Neural progenitor cell (in vitro differentiated cells): ENCODE measurements at places on chromosomes 16 and 17. TPM values are rescaled to one million over a fixed set of nuclear protein-coding genes. Genes with fewer than 3 reads are reported as not detected.
A peak's percentile ranks its signal among the peaks of the same experiment; 100 is the strongest.

Gene CIBAR2
- 0.43 TPM in 1 of 2 replicates, not detected in the other for total RNA-seq

Gene OR1A1
- not detected in 2 replicates for total RNA-seq

Gene ZNF469
- 0.02 and 0.03 TPM in 2 replicates for total RNA-seq

Gene OR3A3
- not detected in 2 replicates for total RNA-seq

Gene PIRT
- not detected in 2 replicates for total RNA-seq

Gene TBC1D3I
- total RNA-seq, result 0.22 TPM in 1 of 2 replicates, not detected in the other

DNA sequence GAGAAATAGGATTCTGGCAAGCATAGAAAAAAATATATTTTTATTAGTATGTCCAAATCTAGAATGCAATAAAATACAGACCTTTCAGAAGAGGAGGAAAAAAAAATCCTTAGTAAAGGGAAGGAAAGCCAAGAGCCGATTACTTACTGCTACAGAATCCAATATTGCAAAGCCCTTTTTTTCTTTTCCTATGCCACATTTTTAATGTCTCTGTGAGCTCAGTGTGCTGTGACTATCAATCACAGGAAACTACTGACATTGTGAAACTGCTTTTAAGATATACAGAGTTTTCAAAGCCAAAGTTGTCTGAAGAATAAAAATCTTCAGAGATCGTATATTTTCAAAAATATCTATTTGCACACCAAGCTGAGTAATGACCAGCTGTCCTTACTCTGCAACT is 120.4 kb downstream of the CHD9NB start:
- H3K27ac ChIP-seq, result no peak overlapping the region
- no peaks in the 10 kb centered on the region for H3K36me3 ChIP-seq
- H3K4me1 ChIP-seq, result no peaks in the 10 kb centered on the region
- DNase-seq, result no peak
- H3K27me3 ChIP-seq, result no peaks in the 10 kb centered on the region

GRCh38 chr16:75794426-75794825 is 68.1 kb upstream of the CPHXL start:
- H3K27me3 ChIP-seq, result peaks cover 5% of the 10 kb centered on the region
- no peak for DNase-seq
- H3K36me3 ChIP-seq, result no peaks in the 10 kb centered on the region
- no peak overlapping the region for H3K27ac ChIP-seq

GRCh38 chr17:45580924-45581323 is 90.4 kb upstream of the PLEKHM1 start:
- H3K4me3 ChIP-seq, result no peak overlapping the region
- peaks cover 3% of the 10 kb centered on the region for H3K27me3 ChIP-seq
- H3K4me1 ChIP-seq, result peaks cover 22% of the 10 kb centered on the region
- no peak for DNase-seq
- no peak overlapping the region for H3K27ac ChIP-seq

DNA sequence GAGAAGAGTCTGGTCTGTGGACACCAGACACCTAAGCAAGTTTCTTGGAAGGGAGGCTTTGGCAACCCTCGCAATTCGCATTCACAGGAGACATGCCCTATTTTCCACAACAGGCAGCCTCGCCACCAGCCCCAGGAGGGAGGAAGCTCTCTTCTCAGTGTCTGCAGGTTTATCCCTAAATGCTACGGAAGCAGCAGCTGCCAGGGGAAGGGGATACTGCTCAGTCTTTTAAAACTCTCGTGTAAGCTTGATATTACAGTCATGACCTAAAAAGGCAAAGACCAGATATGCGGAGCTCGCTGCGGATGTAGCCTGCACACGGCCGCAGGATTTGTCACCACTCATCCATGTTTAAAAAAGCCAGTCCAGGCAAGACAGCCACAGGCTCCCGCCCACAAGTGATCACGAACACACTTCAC is 159.2 kb upstream of the RPH3AL start:
- no peaks in the 10 kb centered on the region for H3K4me1 ChIP-seq
- H3K27ac ChIP-seq, result no peak overlapping the region
- no peak for DNase-seq
- H3K27me3 ChIP-seq, result no peaks in the 10 kb centered on the region

- H3K4me3 ChIP-seq, result peak overlapping the region; percentile 8
- H3K36me3 ChIP-seq, result no peaks in the 10 kb centered on the region
- H3K27ac ChIP-seq, result peak overlapping the region; percentile 76
Observed at GRCh38 chr17:1999557-2000251, 25.4 kb downstream of the RTN4RL1 start.

GRCh38 chr16:3596101-3596861 is 15.1 kb downstream of the SLX4 start:
- no peak for DNase-seq
- H3K27ac ChIP-seq, result no peak overlapping the region
- no peaks in the 10 kb centered on the region for H3K4me1 ChIP-seq
- no peaks in the 10 kb centered on the region for H3K36me3 ChIP-seq
- H3K27me3 ChIP-seq, result no peaks in the 10 kb centered on the region

- H3K27ac ChIP-seq, result no peak overlapping the region
- no peaks in the 10 kb centered on the region for H3K4me1 ChIP-seq
- H3K4me3 ChIP-seq, result no peak overlapping the region
Observed at GRCh38 chr17:83156408-83156807, 77.0 kb downstream of the METRNL start.

DNA sequence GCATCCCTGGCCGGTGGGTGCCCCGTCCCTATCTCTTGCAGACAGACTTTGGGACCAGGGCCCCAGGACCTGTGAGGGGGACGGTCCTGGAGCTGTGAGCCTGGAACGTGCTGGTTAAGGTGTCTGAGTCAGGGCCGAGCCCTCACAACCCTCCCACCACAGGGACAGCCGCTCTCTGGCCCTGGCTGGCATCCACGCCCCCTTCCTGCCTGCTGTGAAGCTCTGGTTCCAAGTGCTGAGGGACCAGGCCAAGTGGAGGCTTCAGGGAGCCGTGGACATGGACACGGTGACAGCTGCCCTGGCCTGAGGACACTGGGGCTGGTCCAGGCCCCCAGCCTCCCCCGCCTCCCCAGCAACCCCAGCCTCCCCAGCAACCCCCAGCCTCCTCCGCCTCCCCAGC is 6.6 kb downstream of the TSR3 start:
- H3K36me3 ChIP-seq, result no peaks in the 10 kb centered on the region
- H3K27ac ChIP-seq, result no peak overlapping the region
- no peak for DNase-seq
- H3K27me3 ChIP-seq, result peaks cover 48% of the 10 kb centered on the region

GRCh38 chr16:16063683-16064082 is 114.3 kb downstream of the ABCC1 start:
- H3K36me3 ChIP-seq, result no peaks in the 10 kb centered on the region
- no peaks in the 10 kb centered on the region for H3K4me1 ChIP-seq
- no peak overlapping the region for H3K4me3 ChIP-seq
- no peaks in the 10 kb centered on the region for H3K27me3 ChIP-seq
- H3K27ac ChIP-seq, result no peak overlapping the region

DNA sequence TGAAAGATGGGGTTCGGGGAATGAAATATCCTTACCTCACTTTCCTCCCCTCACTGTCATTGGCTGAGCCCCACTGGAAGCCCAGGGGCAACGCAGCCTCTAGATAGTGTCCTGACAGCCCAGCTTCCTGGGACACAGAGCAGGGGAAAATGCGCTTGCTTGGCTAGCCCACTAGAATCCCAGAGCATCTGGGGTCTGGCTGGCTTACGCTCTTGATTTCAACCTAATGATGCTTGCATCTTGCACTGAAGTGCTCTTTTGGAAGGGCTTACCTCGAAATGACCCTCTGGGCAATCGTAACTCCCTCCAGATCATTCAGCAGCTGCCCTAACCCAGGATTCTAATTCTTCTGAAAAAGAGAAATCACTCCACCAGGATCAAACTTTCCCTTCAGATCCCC is 147.6 kb downstream of the SOX9 start:
- H3K4me1 ChIP-seq, result peaks cover 27% of the 10 kb centered on the region
- H3K4me3 ChIP-seq, result no peak overlapping the region
- DNase-seq, result no peak

DNA sequence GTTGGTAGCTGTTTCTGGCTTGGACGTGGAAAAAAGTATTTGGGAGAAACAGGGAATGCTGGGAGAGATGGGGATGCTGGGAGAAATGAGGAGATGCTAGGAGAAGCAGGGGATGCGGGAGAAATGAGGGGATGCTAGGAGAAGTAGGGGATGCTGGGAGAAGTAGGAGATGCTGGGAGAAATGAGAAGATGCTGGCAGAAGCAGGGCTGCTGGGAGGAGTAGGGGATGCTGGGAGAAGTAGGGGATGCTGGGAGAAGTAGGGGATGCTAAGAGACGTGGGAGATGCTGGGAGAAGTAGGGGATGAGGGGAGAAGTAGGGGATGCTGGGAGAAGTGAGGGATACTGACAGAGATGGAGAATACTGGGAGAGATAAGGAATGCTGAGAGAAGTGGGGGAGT is 45.6 kb upstream of the IL34 start:
- no peaks in the 10 kb centered on the region for H3K4me1 ChIP-seq
- no peaks in the 10 kb centered on the region for H3K36me3 ChIP-seq

- no peak overlapping the region for H3K27ac ChIP-seq
- H3K4me1 ChIP-seq, result no peaks in the 10 kb centered on the region
- no peak for DNase-seq
- no peak overlapping the region for H3K4me3 ChIP-seq
Observed at GRCh38 chr17:75679706-75680211, 12.6 kb downstream of the SAP30BP start.
